CD4-positive, alpha-beta T cell (primary cell): ENCODE measurements at places on chromosomes 6 and 20.

DNA sequence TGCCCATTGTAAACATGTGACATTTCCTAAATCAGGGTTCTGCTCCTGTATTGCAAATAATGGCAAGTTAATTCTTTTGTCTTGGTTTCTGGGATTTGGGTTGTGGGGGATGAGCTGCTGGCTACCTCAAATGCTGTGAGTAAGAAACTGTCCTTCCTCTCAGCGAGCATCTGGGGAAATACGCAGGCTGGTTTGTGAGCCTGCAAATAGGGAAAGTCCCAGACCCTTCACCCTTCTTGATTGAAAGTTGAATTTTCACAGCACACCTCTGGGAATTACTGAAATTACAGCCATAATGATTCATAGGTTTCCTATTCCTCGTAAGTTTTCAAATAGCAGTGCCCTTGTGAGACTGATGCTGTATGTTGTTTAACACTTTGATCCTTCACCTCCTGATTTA lies 138.1 kb downstream of the TBXT start:
- no peak for DNase-seq

GRCh38 chr6:7050004-7050403 lies 57.8 kb upstream of the RREB1 start:
- DNase-seq, result no peak

DNA sequence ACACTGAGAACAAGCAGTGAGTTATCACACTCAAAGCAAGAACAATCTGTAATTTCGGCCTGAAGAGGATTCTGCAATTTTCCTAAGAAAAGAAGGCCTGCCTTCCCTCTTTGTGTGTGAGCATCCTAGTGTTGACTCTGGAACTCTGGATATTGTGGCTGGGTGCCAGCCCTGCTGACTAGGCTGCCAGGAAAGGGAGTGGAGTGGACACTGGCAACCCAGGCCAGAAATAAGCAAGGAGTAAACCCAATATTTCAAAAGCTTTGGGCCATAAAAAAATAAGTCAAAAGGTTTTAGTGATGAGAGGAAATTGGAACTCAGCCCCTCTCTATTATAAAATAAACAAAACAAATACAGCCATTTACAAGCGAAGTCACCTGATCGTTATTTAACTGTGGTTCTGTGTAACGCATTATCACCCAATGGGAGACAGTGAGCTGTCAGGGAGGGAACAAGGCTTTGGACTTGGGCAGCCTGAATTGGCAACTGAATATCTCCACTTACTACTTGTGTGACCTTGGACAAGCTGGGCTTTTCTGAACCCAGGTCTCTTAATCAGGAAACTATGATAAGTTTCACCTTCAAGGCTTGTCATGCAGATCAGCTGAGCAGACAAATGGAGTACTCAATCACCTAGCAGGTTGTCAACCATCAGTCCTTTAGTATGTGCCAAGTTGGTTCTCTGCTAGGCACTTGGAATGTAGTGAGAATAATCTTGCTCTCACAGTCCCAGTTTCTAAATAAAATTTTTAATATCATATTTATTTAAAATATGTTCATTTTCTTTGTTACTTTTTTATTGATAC lies 196.2 kb downstream of the PAX1 start:
- no peak for DNase-seq

DNA sequence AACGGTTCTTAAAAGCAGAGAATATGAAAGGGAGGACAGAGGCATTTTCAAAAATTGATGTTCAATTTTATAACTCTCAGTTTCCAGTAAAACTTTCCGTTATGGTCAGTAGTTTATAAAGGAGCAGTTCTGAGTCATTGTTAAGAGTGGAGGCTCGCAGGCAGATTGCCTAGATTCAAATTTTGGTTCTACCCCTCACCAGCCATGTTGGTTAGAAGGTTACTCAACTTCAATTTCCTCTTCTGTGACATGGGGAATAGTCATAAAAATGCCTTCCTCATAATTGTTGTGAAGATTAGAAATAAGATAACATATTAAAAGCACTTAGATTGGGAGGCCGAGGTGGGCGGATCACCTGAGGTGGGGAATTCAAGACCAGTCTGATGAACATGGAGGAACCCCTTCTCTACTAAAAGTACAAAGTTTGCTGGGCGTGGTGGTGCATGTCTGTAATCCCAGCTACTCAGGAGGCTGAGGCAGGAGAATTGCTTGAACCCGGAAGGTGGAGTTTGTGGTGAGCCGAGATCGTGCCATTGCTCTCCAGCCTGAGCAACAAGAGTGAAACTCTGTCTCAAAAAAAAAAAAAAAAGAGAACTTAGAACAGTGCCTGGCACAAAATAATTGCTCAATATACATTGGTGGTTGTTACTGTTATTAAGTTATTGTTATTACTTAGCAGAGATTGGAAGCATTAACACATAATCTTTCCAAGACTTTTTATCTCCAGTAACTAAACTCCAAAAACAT lies 348.9 kb downstream of the NRN1 start:
- DNase-seq, result no peak

DNA sequence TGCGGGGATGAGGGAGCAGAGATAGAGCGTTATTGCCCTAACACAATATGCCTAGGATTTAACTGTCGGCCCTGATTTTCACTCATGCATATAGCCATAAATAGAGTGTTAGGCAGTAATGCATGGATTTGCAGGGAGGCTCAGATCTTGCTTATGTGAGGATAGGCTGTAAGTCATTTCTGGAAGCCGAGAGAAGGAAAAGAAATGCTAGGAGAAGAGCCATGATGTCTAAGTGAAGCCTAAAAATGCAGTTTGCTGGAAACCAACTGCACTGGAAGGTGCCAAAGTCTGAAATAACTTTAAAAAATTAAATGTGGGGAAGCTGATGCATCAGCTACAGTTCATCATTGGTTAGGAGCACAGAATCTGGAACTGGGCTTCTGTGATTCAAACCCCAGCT lies 54.3 kb downstream of the ADTRP start:
- DNase-seq, result no peak

GRCh38 chr6:53320964-53321363 lies 27.8 kb downstream of the ELOVL5 start:
- no peak for DNase-seq

- DNase-seq, result no peak
These were observed 70.9 kb downstream of the CD40 start for GRCh38 chr20:46188866-46189541.

DNA sequence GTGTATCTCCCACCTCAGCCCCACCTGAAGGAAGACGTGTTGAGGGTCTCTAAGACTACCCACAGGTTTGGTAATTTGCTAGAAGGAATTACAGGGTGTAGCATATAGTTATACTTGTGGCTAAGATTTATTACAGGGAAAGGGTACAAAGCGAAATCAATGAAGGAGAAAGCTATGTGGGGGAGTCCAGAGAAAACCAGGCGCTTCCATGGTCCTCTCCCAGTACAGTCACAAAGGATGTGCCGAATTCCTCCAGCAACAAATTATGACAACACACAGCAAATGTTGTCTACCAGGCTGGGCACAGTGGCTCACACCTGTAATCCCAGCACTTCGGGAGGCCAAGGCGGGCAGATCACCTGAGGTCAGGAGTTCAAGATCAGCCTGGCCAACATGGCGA lies 64.1 kb upstream of the TGM3 start:
- no peak for DNase-seq

GRCh38 chr6:47235964-47236760 lies 73.5 kb downstream of the TNFRSF21 start:
- peak; percentile 24 for DNase-seq

GRCh38 chr6:153767127-153767526 lies 271.9 kb upstream of the OPRM1 start:
- no peak for DNase-seq

- DNase-seq, result peak; percentile 50
These were observed 79.9 kb downstream of the ATXN1 start for GRCh38 chr6:16681260-16681873.

- no peak for DNase-seq
These were observed 140.4 kb downstream of the HDGFL1 start for GRCh38 chr6:22709803-22710202.

- DNase-seq, result no peak
These were observed 99.9 kb upstream of the MAP3K4 start for GRCh38 chr6:160891690-160892089.

- no peak for DNase-seq
These were observed 25.0 kb downstream of the ARMC2 start for GRCh38 chr6:108873251-108873650.

DNA sequence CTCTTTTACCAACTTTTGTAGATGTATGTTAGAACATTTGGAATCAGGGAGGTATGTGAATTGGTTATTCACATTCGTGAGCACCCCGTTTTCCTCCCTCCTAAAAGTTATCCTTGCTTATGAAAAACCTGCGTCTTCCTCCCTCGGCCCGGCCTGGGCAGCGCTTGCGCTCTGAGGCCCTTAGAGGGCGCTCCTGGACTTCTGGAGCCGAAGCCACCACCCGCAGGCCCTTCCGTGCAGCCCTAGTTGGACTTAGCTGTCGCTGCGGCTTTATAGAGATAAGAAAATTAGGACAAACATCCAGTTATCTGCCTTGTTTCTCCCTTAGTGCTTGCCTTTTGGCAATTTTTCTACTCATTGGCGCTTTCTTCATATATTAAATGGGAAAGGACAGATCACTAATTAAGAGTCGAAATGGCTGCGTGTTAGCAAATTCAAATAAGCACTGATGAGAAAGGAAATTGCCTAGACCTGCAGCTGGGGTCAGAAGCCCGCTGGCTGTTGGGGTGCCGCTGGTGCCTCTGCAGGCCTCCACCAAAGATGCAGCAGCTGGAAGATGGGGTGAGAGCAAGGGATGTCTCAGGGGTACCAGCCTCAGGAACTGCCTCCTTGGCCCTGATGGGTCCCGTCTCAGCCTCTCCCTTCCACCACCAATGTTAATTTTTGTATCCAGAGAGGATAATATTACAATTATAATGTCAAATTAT lies 5.2 kb downstream of the FNDC1 start:
- DNase-seq, result peak; percentile 63

DNA sequence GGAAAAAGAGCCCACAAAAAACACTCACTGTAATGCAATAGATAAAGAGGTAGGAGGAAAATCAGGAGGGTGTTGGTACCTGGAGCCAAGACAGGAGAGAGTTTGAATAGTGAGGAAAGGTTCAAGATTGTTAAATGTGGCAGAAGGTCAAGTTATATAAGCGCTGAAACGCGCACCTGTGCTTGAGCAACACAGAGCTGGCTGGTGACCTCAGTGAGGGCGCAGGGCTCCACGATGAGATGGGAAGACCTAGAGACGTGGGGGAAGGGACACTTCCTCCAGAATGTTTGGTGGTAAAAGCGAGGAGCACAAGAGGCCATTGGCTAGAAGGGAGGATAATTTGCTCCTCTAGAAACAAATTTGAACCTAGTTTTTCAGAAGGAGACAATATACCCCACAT lies 4.2 kb upstream of the PPP1R14C start:
- no peak for DNase-seq

DNA sequence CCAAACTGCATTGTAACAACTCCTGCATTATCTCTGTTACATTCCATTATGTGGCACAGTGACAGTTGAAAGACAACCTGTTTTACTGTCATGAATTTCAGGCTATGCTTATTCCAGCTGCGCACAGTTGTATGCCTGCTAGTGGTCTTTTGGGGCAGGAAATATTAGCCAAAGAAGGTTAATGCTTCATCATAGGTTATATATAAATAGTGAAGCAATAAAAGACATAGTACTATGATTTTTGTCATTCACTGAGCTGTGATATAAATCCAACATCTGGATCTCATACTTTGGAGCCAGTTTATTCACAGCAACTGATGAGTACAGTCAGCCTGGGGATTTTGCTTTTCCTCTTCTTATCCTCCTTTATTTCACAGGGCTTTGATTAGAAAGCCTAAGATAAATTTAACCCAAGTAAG lies 55.6 kb downstream of the FILIP1 start:
- no peak for DNase-seq

- DNase-seq, result no peak
These were observed 44.1 kb downstream of the BEND6 start for GRCh38 chr6:56999049-56999448.

DNA sequence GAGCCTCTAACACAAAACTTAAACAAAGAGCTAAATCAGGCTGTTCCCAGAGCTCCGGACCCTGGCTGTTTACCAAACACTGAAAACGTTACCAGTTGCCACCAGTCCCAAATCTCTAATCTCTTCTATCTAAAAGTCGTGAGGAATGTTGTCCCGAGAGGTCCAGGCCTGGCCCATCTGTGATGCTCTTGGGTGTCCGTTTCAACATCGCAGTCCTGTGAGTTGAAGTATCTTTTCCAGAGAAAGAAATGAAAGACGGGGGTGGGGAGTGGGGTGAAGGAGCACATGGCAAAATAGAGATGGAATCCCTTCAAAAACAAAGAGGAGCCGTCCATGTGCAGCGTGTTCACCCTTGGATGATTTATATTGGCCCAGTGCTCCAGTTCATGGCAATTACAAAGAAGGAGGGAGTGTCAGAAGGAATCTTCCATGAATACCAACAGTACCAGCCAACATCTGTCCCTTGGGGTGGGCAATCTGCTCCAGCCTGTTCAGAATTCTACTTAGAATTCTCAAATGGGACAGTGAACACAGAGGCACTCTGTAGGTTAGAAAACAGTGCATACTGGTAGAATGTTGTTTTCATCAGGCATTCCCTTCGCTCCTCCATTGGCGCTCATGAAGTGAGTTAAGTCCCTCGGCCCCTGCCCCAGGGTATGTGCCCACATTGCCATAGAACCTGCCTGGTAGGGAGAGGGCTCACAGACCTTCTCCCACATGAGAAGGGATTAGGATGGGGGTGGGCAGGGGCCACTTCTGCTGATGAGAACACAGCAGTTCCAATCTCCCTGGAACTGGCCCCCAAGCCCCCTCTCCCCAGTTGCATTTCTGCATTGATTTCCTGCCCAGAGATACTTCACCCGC lies 112.1 kb downstream of the LY86 start:
- DNase-seq, result no peak

DNA sequence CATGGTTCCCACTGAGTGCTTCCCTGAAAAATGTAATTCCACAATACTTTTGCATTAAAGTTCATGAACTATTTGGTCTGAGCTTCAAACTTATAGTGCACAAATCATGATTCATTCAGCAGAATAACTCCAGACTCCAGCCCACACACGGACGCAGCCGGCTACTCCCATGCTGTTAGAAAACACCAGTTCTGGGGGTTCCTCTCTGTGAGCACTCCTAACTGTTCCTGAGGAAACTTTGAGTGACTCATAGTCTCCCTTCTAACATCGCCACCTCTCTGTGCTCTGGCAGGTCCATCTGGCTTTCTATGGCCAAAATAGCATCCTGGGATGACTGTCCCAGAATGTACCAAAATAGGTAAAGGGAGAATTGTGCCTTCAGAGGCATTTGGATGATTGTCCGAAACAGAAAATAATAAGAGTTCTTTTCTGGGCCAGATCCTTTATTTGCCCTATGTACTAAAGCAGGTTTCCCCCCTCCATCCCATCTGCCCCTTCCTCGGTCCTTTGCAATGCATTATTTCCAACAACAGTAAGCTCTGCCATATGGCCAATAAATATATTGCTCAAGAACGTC lies 32.3 kb upstream of the LY86 start:
- DNase-seq, result no peak

- DNase-seq, result no peak
These were observed 31.2 kb upstream of the MAPK13 start for GRCh38 chr6:36098920-36099647.

GRCh38 chr6:28980137-28980851 lies 24.8 kb downstream of the ZNF311 start:
- DNase-seq, result no peak
